ENCODE measurements at places on chromosomes 11 and 22.

GRCh38 chr11:11782532-11783110 lies 59.2 kb upstream of the USP47 start:
- DNase-seq, result no peak

GRCh38 chr22:38129856-38130255 lies 19.4 kb upstream of the BAIAP2L2 start:
- no peak for DNase-seq

GRCh38 chr22:47351836-47352579 lies 589.6 kb downstream of the TBC1D22A start:
- DNase-seq, result no peak

- no peak for DNase-seq
These were observed 2.1 kb downstream of the RNF141 start for GRCh38 chr11:10538924-10539323.

- no peak for DNase-seq
These were observed 155.2 kb downstream of the CEP164 start for GRCh38 chr11:117482881-117483280.

DNA sequence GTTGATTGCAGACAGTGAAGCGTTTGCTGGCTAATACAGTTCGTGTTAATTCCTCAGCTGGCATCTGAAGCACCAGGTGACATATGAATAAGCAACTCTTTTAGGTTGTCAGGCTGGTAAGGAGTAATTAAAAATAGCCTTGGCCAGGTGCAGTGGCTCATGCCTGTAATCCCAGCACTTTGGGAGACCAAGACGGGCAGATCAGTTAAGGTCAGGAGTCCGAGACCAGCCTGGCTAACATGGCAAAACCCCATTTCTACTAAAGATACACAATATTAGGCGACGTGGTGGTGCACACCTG lies 74.9 kb downstream of the CECR2 start:
- no peak for DNase-seq

DNA sequence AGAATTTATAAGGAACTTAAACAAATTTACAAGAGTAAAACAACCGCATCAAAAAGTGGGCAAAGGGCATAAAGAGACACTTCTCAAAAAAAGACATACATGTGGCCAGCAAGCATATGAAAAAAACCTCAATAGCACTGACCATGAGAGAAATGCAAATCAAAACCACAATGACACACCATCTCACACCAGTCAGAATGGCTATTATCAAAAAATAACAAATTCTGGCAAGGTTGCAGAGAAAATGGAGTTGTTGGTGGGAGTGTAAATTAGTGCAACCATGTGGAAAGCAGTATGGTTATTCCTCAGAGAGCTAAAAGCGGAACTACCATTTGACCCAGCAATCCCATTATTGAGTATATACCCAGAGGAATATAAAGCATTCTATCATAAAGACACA lies 866.8 kb upstream of the TENM4 start:
- no peak for DNase-seq

GRCh38 chr11:97614606-97615005 lies 1224.8 kb downstream of the JRKL start:
- DNase-seq, result peak; percentile 80

DNA sequence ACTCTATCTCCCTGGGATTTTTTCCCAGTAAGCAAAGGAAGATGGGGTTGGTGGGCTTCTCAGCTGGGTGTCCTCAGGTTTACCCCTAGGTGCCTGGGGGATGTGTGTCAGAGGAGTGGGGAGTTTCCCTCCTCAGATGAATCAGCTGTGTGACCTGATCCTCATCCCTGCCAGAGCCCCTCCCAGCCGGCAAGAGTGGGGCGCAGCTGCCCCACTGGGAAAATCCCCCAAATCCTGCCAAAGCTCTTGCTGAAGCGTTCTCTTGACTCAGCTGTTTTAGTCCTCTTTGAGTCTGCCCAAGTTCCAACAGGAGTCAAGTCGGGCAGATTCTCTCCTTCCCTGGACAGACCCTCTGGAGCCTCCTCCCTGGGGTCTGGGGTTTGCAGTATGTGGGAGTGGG lies 6.0 kb downstream of the C11orf68 start:
- peak; percentile 97 for DNase-seq

GRCh38 chr11:1515082-1516060 lies 28.8 kb upstream of the MOB2 start:
- peak; percentile 70 for DNase-seq

DNA sequence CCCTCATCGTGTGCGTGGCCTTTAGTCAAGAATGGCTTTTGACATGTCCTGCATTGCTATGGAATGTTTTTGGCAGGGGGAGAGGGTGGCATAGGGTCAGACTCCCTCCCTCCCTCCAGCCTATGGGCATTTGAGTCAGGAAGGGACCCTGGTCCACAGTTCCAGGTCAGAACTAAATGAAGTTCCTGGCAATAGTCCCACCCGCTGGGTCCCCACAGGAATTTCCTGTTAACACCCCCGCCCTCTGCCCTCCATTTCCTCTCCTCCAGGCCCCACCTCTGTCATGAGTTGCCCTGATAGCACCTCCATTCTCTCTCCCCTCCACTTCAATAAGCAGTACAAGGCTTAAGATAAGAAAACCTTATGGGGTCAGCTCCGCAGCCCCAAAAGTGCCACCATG lies 40.8 kb upstream of the LMO2 start:
- no peak for DNase-seq

DNA sequence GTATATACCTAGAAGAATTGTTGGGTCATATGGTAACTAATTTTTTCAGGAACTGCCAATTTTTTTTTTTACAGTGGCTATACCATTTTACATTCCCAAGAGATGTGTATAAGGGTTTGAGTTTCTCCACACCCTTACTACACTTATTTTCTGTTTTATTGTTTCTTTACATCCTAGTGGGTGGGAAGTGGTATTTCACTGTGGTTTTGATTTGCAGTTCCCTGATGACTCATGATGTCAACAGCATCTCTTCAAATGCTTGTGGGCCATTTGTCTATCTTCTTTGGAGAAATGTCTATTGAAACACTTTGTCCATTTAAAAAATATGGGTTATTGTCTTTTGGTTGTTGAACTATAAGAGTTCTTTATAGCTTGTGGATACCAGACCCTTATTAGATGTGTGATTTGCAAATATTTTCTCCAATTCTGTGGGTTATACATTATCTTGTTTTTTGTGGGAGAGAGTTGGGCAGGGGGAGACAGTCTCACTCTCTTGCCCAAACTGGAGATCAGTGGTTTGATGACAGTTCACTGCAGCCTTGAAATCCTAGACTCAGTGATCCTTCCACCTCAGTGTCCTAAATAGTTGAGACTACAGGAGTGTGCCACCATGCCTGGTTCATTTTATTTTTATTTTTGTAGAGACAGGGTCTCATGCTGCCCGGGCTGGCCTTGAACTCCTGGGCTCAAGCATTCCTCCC lies 30.3 kb upstream of the PISD start:
- peak; percentile 79 for DNase-seq

- no peak for DNase-seq
These were observed 157.6 kb downstream of the LDLRAD3 start for GRCh38 chr11:36101466-36101865.

DNA sequence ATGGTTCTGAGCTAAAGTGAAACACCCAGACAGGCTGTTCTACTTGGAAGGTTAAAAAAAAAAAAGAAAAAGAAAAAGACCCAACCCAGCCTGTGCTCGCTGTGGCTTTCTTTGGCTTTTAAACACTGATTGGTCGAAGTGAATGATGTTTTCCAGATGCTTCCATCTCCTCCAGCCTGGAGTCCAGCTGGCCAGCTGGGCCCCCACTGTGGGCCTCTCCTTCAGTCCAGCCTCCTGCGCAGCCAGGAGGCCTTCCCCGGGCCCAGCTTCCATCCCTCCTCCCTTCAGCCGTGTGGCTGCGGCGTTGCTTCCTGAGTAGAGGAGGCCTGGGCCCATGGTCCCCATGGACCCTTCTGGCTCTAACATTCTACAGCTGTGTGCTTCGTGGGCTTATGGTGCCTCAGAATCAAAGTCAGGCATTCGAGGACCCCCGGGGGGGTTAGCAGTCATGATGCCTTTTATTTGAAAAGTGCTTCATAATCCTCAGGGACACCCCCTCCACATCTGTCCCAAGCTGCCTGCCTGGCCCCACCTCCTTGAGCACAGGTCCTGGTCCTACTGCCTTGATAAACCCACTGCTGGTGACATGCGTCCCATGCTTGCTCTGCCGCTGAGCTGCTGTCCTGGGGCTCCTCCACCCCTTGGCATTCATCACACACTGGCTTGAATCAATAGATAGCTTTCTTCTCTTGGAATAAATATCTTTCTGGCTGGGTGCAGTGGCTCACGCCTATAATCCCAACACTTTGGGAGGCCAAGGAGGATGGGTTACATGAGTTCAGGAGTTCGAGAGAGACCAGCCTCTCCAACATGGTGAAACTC lies 42.2 kb upstream of the FBLN1 start:
- no peak for DNase-seq

- no peak for DNase-seq
These were observed 166.2 kb downstream of the FAT3 start for GRCh38 chr11:92390783-92391182.

- peak; percentile 47 for DNase-seq
These were observed 700 bp downstream of the TTC17 start for GRCh38 chr11:43359422-43359818.

- peak; percentile 86 for DNase-seq
These were observed at the start of gene TMEM86A for GRCh38 chr11:18698341-18699268. TSS of gene TMEM86A (plus strand) at chr11:18698779. CDS start at chr11:18698887, 108 bp downstream.

DNA sequence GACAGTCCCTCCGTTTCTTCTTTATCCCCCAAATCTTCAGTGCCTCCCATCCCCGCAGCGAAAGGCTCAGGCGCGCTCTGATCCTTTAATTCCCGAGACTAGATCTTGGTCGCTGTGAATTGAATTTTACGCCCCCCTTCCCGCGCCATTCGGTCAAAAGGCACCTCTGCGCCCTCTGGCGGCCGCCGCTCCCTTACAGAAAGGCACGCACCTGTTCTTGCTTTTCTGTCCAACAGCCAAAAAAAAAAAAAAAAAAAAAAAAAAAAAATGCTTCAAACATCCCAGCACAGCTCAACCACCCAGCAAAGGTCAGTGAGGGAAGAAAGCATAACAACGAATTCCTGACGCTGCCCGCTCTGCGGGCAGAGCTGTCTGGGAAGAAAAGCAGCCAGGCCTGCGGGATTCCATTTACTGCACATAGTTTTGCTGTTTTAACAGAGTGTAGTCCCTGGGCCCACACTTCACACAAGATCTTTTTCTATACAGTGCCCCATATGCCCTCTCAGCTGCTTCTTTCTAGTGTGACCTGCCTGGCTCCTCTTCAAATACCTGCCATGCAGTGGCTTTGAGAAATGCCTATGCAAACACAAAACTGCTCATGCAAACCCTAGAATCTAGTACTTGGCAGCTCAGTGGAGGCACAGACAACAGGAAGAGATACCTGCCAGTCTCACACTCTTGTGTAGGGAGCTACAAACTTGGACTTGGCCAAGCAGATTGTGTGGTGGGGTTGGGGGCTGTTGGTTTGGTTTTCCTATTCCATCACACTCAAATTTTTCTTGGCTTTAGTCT lies 1.3 kb upstream of the ESAM start:
- DNase-seq, result peak; percentile 70

- no peak for DNase-seq
These were observed 390.0 kb upstream of the CADM1 start for GRCh38 chr11:115894176-115894575.

DNA sequence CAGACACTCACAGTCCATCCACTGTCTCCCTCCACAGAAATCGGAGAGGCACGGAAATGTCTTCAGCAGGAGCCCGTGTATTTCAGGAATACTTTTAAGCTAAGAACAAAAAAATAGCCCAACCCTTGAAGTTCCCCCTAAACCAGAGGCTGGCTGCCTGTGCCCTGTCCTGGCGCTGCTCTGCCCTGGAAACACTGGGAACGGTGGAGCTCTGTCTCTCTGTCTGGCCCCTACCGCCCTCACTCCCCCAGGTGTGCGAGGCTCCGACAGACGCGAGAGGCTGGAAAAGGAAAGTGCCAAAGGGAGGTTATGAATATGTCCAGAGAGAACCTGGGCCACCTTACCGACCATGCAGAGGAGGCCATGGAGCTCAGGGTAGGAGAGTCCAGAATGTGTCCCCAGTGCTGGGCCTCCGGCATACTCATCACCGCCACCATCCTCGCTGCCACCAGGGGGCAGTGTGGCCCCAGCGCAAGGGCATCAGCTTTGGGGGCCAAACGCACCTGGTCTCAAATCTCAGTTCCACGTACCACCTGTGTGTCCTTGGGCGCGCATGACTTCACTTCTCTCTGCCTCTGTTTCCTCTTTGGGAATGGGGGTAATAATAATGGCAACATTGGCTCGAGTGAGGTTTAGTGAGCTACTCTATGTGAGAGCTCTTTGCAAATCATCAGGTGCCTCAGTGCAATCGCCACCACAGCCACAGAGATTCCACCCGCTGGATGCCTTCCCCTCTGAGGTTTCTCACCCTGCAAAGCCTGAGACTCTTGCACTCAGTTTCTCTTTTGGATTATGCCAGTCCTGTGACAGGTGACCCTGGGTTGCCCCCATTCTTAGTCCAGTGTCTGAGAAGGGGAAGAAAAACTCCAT lies 10.4 kb upstream of the SLCO2B1 start:
- DNase-seq, result peak; percentile 46

DNA sequence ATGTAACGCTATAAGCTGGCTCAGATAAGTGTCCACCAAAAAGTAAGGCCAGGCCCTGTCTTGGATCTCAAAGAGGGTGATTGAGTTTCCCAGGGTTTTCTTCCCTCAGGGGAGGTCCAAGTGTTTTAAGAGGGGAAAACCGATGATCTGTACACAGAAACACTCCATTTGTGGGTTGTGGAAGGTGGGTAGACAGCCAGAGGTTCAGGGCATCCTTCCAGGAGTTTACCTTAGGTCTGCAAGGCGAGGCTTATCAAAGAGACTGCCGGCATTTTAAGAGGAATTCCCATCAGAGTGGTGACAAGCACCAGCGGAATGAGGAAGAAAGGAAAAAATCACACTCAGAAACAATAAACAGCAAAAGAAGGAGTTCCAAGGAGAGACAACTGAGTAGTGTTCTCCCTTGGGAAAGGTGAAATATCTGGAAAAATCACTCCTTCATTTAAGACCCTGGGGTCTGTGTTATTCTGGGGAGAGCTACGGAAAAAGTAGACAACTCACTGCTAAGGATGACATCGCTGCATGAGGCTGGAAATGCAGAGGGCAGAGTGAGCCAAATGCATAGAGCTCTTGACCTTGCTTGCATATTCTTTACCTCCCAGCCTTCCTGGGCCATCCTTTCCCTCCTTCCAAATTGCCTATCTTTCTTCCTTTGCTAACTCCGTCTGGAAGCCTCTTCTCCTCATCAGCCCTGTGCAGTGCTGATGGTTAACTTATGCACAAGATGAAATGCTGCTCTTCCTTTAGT lies 22.1 kb upstream of the MMP7 start:
- DNase-seq, result peak; percentile 49

- DNase-seq, result peak; percentile 88
These were observed 123.5 kb upstream of the APOA1 start for GRCh38 chr11:116960930-116961329.

DNA sequence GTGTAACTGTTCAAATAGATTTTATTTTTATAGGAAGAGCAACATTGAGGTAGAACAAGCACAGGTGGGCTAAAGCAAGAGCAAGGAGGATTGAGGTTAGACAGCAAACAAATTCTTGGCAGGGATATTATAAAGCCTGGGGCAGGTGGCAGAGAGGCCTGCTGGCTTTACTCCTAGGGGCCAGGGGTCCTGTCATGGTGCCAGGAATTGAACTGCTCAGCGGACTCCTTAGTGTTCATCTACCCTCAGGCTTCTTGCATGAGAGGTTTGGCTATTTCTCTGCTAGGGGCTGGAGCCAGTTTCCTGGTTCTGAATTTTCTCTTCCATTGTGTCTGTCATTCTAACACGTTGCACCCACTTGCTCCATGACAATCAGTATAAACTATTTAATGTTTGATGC lies 217.2 kb upstream of the NCAM1 start:
- no peak for DNase-seq
